ENCODE measurements at places on chromosomes 16 and 17. TPM values are rescaled to one million over a fixed set of nuclear protein-coding genes. Genes with fewer than 3 reads are reported as not detected.

DNA sequence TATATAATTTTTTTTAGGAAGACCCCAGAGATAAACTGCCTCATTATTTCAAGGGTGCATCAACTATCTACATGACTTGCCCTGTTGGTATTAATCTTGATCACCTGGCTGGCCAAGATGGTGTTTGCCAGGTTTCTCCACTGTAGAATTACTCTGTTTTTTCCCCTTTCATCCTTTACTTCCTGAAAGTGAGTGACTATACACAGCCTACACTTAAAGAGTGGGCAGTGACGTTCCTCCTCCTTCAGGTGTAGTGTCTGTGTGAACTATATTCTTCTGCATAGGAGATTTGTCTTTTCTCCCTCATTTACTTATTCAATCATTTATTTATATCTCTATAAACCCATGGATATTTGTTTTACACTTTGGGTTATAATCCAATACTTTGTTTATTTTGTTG, 246.7 kb downstream of the IRF8 start:
- no peaks in the 10 kb centered on the region for H3K36me3 ChIP-seq
- no peaks in the 10 kb centered on the region for H3K4me1 ChIP-seq
- H3K27me3 ChIP-seq, result no peaks in the 10 kb centered on the region
- H3K27ac ChIP-seq, result no peak overlapping the region
- H3K4me3 ChIP-seq, result no peak overlapping the region
- DNase-seq, result no peak

DNA sequence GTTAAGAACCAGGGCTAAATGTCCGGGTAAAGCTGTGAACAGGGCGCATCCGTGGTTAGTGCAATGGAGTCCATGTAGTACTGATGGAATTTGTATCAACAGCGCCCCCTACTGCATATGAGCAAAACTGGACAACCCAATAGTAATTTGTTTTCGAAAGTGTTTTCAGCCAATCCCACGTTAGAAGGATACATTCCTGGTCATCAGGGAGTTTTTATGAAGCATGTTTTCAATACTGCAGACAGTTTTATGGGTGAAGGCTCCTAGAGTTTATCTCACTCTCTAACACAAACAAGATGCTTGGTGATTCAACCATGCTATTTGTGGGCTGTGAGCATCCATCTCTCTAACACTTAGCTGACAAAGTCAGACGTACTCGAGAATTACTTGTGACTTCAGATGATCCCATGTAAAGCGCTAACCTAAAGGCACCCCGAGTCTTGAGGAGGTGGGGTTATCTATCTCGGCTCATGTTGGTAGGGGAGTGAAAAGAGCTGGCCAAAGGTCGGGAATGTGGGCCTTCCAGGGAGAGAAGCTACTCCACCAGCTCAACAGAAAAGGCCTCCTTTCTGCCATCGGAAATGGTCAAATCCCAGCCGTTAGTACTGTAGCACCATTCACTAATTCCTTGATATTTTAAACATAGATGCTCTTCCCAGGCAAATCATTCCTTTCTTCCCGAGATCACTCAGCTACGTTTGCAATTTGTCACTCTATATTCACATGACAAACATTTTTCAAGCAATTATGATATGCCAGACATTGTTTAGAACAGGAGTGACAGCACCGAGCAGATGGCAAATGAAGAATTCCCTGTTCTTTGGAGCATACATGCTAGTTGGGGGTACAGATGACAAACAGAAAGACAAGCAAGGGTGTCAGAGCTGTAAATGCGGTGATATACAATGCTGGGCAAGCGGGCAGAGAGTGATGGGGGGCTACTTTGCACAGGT, 46.9 kb upstream of the HNF1B start:
- H3K4me3 ChIP-seq, result no peak overlapping the region
- H3K27me3 ChIP-seq, result no peaks in the 10 kb centered on the region
- no peak overlapping the region for H3K27ac ChIP-seq
- H3K4me1 ChIP-seq, result no peaks in the 10 kb centered on the region
- no peaks in the 10 kb centered on the region for H3K36me3 ChIP-seq

DNA sequence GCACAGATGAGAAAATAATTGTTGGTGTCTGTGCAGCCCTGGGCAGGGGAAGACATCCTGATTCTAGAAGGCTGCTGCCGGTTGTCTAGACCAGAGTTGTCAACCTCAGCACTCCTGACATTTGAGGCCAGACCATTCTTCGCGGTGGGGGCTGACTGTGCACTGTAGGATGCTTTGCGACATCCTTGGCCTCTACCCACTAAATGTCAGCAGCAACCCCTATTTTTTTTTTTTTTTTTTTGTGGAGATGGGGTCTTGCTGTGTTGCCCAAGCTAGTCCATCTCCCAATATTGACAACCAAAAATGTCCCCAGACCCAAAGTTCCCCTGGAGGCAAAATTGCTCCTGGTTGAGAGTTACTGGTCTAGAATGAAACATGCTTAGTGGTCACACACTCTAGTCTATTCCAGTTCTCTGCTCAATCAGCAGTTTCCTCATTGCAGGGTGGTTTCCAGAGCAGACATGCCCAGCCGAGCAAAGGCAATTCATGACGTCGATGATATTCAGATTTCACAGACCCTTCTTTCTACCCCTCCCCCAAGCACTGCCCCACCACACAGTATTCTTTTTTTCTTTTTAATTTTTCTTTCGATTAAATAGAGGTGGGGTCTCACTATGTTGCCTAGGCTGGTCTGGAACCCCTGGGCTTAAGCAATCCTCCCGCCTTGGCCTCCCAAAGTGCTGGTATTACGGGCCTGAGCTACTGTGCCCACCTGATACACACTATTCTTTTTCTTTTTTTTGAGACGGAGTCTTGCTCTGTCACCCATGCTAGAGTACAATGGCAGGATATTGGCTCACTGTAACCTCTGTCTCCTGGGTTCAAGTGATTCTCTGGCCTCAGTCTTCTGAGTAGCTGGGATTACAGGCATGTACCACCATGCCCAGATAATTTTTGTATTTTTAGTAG, 9.0 kb downstream of the C17orf99 start:
- no peaks in the 10 kb centered on the region for H3K27me3 ChIP-seq
- no peaks in the 10 kb centered on the region for H3K4me1 ChIP-seq

DNA sequence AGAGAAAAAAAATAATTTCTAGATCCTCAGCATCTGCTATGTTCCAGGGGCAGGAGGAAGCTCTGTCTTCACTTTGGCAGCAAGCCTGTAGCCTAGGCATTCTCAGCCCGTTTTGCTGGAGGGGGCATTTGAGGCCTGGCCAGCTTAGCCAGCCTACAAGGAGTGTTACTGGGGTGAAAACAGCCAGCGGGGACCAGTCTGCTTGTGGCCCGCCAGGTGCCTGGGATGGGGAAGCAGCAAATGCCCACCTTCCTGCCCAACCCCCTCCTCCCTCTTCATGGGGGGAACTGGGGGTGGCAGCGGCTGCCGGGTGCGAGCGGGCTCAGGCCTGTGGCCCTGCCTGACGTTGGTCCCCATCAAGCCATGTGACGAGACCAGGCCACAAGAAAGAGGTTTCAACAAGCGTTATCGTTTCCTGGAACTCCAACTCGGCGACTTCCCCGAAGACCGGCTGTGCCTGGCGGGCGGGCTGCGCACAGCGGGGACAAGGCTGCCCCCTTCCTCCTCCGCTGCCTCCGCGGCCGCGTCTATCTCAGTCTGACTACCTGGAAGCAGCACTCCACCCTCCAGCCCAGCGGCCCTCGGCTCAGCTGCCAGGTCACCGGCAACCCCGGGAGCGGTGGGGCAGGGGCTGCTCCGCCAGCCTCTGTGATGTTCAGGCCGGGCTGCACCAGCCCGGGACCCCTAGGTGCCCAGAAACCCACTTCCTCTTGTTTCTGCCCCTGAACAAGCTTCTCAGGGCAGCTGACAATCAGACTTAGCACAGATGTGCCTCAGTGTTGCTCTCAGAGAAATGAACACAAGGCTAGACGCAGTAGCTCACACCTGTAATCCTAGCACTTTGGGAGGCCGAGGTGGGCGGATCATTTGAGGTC, 22.9 kb downstream of the SOCS1 start:
- no peaks in the 10 kb centered on the region for H3K27me3 ChIP-seq
- peak overlapping the region; percentile 47 for H3K4me3 ChIP-seq
- peak overlapping the region; percentile 73 for H3K27ac ChIP-seq
- H3K36me3 ChIP-seq, result no peaks in the 10 kb centered on the region
- DNase-seq, result peak; percentile 85

Gene MYH10
- total RNA-seq, result 2.8 TPM

Gene SUZ12
- total RNA-seq, result 34.7 TPM

Gene GJD3
- total RNA-seq, result not detected

Gene FSCN2
- 1.0 TPM for total RNA-seq

Data from CD4-positive, alpha-beta memory T cell (primary cell).